ENCODE measurements at places on chromosomes 3 and 15. TPM values are rescaled to one million over a fixed set of nuclear protein-coding genes. Genes with fewer than 3 reads are reported as not detected.

DNA sequence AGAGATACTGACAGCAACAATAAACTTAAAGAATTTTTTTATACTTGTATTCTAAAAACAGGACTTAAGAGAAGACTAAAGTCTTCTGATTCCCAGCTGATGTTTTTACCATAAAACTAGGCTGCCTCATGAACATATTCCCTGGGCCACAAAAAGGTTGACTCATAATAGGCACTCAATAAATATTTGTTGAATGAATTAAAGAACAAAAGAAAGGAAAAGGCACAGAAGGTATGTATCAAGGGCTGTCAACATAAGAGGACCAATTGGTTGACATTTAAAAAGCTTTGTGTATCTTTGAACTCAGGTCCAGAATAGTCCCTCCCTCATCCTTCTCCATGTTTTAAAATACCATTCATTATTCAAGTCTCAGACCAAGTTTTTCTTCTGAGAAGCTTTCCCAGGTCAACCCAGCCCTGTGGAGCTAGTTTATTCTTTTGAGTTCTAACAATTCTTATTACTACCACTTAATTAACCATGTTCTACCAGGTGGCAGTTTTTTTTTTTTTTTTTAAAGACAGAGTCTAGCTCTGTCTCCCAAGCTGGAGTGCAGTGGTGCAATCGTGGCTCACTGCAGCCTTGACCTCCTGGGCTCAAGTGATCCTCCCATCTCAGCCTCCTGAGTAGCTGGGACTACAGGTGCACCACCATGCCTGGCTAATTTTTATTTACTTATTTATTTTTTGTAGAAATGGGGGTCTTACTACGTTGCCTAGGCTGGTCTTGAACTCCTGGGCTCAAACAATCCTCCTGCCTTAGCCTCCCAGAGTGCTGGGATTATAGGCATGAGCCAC lies 17.5 kb upstream of the ARHGEF3 start:
- no peak for DNase-seq

DNA sequence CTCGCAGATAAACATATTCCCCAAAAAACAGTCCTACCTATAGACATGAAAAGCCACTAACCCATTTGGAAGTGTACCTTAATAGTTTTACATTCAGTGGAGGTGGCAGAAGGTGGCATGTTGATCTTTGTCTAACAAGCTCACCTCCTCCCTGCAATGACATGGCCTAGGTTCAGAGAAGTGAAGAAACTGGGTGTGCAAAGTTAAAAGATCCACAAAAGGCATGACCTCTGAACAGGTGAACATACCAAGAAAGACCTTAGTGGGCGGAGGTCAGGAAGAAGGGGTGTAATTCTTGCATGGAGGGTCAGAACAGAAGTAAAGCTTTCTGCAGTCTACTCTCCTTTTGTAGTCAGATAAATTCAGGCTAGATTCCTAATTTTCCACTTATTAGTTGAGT lies 822 bp downstream of the MRPL3 start:
- DNase-seq = no peak

USP50 gene
- total RNA-seq = not detected

TEX55 gene
- total RNA-seq = not detected

- DNase-seq = no peak
Measured at GRCh38 chr3:106103383-106103782, 234.6 kb upstream of the CBLB start.
